Nephron progenitor cell (in vitro differentiated cells): ENCODE measurements at places on chromosomes 5 and 9.

- DNase-seq: no peak
Measured at GRCh38 chr5:132788990-132789886, 12.2 kb upstream of the SEPTIN8 start.

- no peak for DNase-seq
Measured at GRCh38 chr5:180815293-180815917, 12.8 kb upstream of the MGAT1 start.

GRCh38 chr9:122186301-122186700, 26.6 kb downstream of the MORN5 start:
- no peak for DNase-seq

DNA sequence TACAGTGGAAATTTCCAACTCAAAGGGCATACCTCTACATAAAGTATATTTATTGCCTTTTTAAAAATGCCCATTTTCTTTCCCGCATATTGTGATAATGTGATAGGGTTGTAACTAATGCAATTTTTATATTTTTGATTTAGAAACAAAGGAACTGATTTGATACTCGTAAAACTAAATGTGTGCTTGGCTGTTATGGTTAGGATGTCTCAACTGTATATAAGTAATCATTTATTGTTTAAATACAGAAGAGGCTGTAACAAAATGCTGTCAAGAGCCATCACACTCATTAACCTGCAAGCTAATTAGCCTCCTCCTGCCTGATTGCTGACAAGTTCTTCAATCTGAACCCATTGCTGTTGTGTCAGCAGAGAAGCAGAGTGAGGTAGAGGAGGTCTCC, 149.2 kb downstream of the PBX3 start:
- no peak for DNase-seq

DNA sequence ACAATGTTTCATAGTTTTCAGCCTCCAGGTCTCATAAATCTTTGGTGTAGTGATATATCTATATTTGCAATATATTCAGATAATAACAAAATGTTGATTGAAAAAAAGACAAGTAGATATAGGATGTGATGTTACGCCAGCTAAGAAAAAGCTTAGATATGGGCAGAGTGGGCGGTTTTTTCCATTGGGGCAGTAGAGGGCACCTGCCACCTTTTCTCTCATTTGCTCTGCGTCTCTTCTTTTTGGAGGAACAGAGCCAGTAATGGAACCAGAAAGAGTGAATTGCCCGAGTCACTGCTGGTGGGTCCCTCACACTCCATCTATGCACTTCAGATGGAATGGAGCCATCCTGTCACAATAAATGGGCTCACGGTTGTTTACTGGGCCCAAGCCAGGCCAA, 62.1 kb upstream of the FANCC start:
- no peak for DNase-seq

DNA sequence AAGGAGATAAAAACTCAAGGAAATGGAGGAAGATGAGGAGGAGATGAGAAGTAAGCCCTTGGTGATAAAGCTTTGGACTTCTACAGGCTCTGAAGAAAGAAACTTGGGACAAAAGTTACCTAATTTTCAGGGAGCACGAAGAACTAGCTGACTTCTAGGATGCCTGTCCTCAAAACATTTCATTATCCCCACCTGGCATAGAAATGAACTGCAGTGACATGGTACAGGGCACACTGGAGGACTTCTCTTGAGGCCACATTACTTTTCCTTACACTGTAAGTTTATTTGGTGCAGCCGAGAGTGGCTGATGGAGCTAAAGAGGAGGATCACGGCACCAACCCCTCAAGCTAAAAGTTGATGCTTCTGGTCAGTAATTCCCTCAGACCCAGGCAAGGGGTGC, 269.5 kb upstream of the MSX2 start:
- DNase-seq: no peak

DNA sequence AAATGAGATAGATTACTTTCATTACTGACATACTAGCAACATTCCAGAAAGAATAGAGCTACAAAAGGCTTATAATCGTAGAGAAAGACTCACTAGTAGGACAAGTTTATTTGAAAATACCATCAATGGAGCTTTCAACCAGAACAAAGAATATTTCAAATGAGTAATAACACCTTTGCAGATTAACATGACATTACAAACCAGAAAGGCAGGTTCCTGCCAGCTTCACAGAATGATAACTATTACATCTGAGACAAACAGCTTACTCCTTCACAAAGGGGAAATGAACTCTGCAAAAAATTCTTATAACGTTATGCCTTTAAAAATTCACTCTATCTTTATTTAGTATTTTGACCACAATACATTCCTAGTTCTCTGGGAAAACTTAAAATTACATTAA, 103.1 kb downstream of the EPB41L4A start:
- DNase-seq: no peak

- no peak for DNase-seq
Measured at GRCh38 chr5:97151370-97151769, 9.0 kb upstream of the LIX1 start.

DNA sequence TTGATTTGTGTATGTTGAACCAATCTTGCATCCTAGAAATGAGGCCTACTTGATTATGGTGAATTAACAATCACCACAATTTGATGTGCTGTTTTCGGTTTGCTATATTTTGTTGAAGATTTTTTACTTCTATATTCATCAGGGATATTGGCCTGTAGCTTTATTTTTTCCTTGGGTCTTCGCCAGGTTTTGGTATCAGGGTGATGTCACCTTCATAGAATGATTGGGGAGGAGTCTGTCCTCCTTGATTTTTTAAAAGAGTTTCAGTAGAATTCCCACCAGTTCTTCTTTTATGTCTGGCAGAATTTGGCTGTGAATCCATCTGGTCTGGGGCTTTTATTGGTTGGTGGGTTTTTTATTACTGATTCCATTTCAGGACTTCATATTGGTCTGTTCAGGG, 115.2 kb downstream of the CPLANE1 start:
- no peak for DNase-seq

DNA sequence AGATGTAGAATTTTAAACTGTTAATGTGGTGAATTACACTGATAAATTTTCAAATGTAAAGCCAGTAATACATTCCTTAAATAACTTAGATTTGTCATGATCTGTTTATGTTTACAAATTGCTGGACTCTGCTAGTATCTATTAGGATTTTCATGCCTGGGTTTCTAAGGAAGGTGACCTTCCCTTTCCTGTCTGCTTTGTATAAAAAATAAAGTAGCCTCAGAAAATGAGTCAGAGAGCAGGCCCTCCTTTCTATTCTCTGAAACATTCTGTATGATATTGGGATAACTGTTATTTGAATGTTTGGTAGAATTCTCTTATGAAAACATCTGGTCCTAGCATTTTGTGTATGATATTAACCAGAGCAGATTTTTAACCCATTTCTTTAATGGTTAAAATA, 255.3 kb downstream of the SYK start:
- no peak for DNase-seq

GRCh38 chr5:118249386-118249785, 739.0 kb downstream of the DTWD2 start:
- DNase-seq: no peak

DNA sequence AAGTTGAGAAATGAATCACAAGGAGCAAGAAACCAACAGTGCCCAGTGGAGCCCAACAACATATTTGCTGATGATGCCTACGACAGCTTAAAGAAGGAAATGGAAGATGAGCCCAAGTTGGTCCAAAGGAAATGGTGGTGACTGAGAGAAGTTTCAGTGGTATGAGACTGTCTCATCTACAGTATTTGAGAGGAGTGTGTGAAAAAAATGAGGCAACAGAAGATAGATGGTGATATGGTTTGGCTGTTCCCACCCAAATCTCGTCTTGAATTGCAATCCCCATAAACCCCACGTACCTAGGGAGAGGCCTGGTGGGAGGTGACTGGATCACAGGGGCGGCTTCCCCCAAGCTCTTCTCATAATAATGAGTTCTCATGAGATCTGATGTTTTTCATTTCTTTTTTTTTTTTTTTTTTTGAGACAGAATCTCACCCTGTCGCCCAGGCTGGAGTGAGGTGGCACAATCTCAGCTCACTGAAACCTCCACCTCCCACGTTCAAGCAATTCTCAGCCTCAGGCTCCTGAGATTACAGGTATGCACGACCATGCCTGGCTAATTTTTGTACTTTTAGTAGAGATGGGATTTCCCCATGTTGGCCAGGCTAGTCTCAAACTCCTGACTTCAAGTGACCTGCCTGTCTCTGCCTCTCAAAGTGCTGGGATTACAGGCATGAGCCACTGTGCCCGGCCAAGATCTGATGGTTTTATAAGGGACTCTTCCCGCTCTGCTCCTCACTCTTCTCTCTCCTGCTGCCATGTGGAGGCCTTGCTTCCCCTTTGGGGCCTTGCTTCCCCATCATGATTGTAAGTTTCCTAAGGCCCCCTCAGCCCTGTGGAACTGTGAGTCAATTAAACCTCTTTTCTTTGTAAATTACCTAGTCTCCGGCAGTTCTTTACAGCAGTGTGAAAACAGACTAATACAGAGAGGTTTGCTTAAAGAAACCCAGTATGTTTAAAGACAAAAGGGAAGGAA, 30.2 kb downstream of the EFCAB9 start:
- DNase-seq: no peak

GRCh38 chr9:3244963-3245653, 280.7 kb downstream of the RFX3 start:
- DNase-seq: no peak

DNA sequence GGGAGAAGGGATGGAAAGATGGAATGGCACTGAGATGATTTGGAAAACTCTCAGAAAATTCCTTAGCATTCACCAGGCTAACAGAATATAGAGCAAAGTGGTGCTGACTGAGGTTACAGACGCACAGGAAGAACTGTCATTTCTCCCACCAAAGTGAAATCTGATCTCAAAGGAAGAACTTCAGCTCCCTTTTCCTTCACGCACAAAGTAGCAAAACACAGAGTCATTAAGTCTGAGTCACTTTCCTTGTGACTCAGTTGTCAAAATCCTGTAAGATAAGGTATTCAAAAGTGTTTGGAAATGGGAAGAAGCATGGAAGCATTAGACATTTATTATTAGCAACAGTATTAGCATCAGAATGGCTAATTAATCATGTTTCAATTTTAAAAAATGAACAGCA, 11.7 kb downstream of the MPDZ start:
- DNase-seq: no peak

- DNase-seq: no peak
Measured at GRCh38 chr5:107705402-107706014, 34.8 kb upstream of the EFNA5 start.

DNA sequence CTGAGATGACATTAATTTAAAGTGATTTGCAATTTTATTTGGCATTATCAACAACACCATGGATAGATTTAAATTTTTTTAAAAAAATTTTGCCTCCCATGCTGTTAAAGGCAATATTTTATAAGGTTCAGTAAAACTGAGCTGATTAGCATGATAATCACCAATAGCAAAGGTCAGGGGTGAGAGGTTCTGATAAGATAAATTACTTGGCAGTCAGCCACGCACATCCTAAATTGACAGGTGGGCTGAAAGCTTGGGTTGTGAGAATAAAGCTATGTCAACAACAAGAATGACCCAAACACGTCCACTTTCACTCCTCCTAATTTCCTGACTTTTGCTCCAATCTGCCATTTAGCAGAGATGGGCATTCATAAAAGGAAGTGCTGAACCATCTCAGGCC, 127.1 kb downstream of the LHFPL2 start:
- DNase-seq: no peak

GRCh38 chr5:53326424-53327153, 153.8 kb upstream of the FST start:
- no peak for DNase-seq

DNA sequence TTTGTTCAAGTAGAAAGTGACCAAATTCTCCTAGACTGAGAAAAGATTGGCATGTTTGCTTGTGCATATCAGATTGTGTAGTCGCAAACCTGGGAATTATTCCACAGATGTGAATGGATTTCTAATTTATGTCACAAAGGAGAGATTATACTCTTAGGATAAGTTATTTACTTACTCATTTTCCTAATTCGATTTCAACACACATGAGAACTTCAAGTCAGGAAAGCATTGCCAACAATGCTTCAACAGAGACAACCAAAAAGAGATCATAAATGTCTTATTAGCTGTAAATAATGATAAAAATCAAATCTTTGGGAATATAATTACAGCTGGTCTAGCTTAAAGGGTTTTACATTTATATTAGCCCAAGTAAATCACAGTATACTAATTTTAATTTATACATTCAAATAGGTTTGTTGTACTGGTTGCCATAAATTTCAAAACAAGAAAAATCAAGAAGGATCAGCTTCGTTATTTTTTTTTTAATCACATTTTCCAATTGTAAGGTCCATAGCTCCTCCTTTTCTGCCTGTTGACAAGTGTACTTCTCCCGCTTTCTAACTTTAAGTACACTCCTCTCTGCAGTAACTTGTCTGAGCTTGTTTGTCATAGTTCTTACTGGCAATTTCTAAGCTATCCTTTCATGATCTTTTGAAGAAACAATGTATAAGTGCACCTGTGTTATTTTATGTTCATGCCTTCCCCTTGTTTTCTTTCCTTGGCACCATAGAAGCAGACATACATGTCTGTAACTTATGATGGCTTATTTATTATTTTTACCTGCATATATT, 246.6 kb downstream of the DEPDC1B start:
- no peak for DNase-seq

DNA sequence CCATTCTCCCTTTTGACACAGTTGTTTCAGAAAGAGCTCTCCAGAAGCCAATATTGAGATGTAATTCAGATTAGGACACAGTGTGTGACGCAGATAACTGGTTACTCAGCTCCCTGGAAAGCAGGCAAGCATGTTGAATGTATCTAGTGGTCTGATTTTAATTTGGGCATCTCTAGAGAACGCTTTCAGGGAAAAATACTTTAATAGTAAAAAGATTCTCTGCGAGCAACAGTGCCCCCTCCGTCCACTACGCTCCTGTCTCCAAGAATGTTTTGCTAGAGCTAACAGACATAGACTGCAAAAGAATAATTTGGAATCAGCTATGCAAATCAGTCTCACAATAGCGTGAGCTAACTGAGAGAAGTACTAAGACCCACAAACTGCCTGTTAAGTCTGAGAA, 23.3 kb downstream of the CFAP90 start:
- DNase-seq: no peak

DNA sequence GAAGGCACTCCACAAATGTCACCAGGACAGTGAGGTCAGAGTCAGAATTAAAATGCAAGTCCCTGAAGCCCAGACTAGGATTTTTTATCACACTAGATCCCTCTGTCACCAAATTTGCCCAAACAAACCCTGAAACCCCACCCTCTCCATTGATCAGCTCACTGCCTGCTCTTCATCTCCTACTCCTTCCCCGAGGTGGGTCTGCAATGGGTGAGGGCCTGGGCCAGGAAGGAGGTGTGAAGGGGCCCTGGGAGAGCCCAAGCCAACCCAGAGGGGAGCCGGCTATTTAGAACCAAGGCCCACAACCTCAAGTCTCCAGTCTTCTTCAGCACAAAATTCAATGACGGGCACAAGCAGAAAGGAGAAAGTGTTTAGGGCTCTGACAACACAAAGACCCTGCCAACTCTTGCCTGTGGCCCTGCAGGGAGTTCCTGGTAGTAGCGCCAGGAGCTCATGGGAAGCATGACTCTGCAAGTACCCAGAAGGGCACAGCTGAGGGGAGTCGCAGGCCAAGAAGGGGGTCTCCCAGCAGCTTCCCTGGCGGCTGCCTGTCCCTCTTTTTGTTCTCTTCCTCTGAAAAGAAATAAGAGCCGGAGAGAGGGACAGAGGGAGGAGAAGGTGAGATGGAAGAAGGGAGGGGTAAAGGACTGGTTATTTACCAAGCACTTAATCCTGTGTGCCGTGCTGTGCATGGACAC, 5.5 kb downstream of the FOXI1 start:
- no peak for DNase-seq
